ENCODE measurements at places on chromosomes 1 and 21. TPM values are rescaled to one million over a fixed set of nuclear protein-coding genes. Genes with fewer than 3 reads are reported as not detected.

- no peak for DNase-seq
Measured at GRCh38 chr1:200971428-200971903, 52.0 kb downstream of the KIF21B start.

DNA sequence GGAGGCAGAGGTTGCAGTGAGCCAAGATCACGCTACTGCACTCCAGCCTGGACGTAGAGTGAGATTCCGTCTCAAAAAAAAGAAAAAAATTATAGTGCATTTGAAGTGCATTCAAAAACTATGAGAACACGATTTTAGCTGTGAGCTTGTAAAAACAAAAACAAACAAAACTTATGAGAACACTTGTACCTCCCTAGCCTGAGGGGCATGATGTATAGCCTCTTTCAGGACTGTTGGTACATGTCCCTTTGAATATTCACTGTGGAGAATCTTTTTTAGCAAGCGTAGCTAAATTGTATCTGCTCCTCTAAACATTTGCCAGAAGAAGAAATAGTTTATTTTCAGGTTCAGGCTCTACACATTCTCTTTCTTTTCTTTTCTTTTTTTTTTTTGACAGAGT, 9.5 kb upstream of the DEGS1 start:
- no peak for DNase-seq

DNA sequence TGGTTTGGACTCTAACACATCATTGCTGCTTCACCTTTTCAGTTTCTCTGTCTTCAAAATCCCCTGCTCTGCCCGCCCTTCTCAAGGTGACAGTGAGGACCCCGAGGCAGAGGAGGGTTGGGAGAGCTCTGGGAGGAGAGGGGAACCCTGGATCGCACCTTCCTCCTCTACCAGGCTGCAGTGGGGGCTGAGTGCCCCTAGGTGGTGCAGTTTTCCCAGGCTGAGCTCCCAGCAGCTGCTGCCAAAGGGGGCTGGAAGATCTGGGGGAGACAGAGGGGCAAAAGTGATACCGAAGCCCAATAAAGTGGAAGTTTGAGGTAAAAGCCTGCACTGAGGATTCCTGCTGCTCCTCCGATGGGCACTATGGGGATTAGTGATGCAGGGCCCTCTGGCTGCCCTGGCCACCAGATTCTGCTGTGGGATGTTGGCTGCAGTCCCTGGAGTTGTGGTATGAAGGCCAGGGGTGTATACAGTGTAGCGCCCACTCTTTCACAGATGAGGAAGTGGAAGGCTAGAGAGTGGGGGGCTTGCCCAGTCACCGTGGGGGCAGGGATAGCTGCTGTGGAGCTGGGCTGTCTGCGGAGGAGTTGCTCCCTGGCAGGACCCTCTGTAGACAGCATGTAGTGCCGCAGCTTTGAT, 40.7 kb upstream of the SCMH1 start:
- DNase-seq: peak; percentile 14

- no peak for DNase-seq
Measured at GRCh38 chr1:184755226-184756065, 788 bp upstream of the EDEM3 start.

DNA sequence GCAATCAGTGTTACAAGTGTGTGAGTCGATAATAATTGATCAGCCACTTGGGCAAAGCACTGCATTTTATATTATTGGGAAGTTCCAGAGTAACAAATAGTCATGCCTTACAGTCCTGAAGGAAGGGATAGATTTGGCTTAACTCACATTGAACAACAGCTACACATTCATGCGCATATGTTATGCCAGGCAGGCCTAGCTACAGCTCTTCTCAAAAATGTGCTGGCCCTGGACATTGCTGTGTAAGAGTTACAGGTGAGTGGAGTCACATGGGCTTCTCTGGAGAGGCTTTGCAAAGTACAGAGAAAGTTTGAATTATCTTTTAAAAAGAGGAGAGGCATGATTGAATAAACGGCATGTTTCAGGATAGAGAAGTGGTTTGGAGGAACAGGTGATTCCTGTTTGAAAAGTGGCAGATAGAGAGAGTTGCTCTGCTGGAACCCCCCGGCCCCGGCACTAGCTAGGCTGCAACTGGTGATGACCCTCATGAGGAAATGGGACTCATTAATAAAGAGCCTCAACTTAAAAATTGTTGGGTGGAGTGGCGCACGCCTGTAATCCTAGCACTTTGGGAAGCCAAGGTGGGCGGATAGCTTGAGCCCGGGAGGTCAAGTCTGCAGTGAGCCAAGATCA, 200.6 kb downstream of the CRB1 start:
- DNase-seq: no peak

- DNase-seq: no peak
Measured at GRCh38 chr1:67227196-67227595, 60.9 kb downstream of the IL23R start.

DNA sequence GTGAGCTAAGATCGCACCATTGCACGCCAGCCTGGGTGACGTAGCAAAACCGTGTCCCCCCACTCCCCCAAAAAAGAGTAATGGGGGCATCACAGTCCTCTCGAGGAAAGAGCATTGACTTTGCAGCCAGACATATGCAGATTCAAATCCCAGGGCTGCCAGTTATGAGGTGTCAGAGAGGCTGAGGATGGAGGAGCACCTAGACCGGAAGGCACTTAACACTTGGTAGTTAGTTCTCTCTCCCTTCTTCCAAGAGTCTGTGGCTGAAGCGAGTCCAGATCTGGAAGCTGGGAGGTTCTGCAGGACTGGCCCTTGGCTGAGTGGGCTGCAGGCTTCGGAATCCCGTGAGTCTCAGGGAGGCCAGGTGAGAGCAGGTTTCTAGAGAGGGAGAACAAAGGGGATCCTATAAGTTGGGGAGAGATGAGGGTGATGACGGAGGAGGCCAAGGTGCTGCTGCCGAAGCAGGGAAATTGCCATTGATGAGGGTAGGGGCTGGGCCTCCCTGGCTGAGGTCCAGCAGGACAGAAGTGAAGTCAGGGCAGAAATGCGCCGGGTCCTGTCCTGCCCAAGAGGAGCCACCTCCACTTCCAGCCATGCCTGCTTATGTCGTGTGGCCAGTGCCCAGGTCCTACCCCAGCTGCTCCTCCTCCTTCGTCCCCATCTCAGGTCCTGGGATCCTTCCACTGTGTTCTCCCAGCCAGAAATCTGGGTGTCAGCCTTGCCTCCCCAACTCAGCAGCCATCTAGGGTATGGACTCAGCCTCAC, 13.3 kb upstream of the SPOCD1 start:
- no peak for DNase-seq

GRCh38 chr1:1130206-1131120, 14.6 kb upstream of the C1orf159 start:
- peak; percentile 54 for DNase-seq

DNA sequence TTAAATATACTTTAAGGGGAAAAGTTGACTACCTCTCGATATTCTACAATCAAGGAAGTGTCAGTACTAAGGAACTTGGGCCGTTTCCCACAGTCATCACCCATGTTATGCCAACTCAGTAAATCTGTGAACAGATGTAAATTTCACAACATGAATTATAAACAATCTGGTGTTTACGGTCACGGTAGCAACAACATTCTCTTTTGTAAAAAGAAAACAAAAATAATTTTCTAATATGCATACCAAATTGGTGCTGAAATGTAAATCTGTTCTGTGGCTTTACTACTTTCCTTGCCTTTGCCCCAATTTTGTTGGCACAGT, 1.2 kb downstream of the SH3GLB1 start:
- DNase-seq: no peak

FCRL4 gene
- not detected for total RNA-seq

TCHH gene
- not detected for total RNA-seq

LCE2A gene
- total RNA-seq: not detected

OR2L2 gene
- total RNA-seq: not detected
